ENCODE measurements at places on chromosomes 2 and 18. TPM values are rescaled to one million over a fixed set of nuclear protein-coding genes. Genes with fewer than 3 reads are reported as not detected.

GRCh38 chr2:102369866-102370265 lies 14.3 kb downstream of the IL18R1 start:
- no peak for DNase-seq

UNC80 gene
- not detected for total RNA-seq

- DNase-seq: no peak
These were observed 385.6 kb upstream of the ID2 start for GRCh38 chr2:8296306-8296705.

GRCh38 chr2:72757177-72757775 lies 68.6 kb downstream of the EXOC6B start:
- no peak for DNase-seq

DNA sequence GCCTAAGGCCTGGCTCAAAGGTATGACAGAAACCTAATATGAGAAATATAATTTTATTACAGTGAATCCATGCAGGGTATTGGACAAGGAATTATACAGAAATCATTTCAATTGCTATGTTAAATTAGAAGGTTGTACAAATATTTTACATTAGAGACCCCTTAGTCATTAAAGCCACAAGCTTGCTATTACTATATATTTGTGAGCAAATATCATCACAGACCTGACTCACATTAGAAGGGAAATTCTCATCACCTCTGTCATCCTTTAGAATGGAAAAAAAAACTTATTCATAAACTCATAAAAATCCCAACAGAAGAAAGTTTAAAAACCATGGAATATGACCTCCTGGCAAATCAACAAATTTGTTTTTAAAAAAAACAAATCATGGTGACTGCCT lies 277.9 kb downstream of the DCC start:
- DNase-seq: no peak

DNA sequence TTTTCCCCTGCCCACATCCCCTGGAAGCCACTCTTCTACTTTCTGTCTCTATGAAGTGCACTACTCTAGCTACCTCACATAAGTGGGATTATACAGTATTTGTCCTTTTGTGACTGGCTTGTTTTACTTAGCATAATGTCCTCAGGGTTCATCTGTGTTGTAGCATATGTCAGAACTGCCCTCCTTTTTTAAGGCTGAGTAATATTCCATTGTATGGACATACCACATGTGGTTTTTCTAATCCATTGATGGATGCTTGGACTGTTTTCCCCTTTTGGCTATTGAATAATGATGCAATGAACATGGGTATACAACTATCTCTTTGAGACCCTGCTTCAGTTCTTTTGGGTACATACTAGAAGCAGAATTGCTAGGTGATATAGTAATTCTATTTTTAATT lies 95.9 kb downstream of the PRKCE start:
- no peak for DNase-seq

DNA sequence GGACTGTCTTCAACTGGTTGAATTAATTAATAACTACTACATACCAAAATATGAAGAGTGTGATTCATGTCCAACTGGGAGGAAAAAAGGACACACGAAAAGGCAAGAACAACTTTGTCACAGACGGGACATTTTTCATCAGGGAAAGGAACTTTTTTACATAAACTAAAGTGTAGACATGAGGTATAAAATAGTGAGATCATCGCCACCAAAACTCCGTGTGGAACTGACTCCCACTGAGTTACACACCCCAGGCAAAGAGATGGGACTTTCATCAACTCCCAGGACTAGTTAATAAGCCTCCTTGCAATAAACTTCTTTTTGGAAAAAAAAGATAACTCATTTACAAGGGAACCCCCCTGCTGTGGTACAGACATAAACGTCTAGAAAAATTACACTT lies 12.9 kb upstream of the NMI start:
- DNase-seq: no peak

DNA sequence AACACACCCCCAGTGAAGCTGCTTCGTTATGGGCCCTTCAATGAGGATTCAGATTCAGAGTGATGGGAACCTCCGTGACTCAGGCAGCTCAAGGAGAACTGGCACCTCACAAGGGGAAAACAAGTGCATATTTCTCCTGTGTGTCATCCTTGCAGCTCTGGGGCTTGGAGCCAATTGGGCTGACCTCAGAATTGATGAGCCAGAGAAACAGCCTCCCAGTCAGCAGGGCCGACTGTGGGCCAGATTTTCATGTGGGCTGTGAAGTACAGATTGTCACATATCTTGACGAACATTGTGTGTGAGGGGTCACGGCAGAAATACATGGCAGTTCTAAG lies 189.6 kb upstream of the SP5 start:
- peak; percentile 92 for DNase-seq

TRABD2A gene
- 20.9 TPM for total RNA-seq

DNA sequence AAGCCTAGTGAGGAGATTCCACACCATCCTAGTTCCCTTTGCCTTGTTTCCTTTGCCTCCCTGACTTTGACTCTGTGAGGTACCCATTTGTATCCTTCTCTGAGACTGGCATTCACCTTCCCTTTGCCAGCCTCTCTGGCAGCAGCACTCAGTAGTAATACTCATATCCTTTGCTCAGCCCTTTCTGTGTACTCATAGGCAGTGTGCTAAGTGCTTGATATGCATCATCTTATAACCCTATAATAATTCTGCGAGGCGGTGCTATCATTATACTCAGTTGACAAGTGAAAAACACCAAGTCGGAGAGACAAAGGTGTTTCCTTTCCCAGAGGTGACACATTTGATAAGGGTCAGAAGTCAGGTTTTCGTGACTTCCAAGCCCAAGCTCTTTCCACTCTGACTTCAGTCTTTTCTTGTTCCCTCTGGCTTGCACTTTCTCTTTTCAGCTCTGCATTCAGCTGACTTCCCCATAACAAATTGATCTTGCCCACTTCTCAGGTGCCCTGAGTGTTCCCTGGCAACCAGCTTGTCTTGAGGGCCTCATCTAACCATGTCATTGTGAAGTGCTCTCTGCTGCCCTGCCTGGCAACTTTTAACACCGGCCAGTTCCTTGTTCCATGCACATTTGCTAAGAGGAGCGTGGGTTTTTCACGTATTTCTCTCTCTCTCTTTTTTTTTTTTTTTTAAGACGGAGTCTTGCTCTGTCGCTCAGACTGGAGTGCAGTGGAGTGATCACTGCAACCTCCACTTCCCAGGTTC lies 94.5 kb upstream of the UPP2 start:
- DNase-seq: no peak

DNA sequence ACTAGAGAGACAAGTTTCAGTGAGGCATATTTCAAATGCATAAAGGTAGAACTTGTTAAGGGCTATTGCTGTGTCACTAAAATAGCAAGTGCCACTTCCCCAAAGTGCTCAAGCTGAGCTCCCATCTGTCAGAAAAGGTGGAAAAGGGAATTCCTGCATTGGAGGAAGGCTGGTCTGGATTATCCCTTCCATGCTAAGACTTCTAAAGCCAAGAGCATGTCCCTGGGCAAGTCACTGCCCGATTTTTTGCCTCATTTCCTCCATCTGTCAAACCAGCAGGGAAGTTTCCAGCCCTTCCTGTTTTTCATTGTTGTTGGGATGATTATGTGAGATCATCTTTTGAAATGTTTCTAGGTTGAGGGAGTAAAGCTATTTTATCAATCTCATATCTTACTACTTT lies 175.5 kb downstream of the SETBP1 start:
- DNase-seq: no peak

- peak; percentile 80 for DNase-seq
These were observed 62.5 kb downstream of the LYPD6B start for GRCh38 chr2:149100739-149101699.

GRCh38 chr2:225998116-225998515 lies 598.6 kb downstream of the NYAP2 start:
- DNase-seq: no peak

DNA sequence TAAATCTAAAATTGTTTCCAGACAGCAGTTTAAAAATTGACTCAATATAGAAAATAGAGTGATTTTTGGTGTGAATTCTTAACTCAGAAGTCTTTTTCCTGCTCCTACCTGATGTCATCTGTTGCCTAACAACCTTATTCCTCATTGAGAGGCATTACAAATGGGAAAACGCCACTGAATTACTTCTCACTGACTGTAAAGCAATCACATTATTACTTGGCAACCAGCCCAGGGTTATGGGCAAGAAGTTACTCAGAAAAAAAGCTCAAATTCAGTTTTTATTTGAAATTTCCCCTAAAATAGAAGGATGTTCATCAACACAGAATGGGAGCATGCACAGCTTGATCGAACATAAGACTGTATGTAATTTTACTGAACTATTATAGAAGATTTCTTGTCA lies 201.8 kb upstream of the GULP1 start:
- no peak for DNase-seq

MYO7B gene
- 0.89 TPM for total RNA-seq

DNA sequence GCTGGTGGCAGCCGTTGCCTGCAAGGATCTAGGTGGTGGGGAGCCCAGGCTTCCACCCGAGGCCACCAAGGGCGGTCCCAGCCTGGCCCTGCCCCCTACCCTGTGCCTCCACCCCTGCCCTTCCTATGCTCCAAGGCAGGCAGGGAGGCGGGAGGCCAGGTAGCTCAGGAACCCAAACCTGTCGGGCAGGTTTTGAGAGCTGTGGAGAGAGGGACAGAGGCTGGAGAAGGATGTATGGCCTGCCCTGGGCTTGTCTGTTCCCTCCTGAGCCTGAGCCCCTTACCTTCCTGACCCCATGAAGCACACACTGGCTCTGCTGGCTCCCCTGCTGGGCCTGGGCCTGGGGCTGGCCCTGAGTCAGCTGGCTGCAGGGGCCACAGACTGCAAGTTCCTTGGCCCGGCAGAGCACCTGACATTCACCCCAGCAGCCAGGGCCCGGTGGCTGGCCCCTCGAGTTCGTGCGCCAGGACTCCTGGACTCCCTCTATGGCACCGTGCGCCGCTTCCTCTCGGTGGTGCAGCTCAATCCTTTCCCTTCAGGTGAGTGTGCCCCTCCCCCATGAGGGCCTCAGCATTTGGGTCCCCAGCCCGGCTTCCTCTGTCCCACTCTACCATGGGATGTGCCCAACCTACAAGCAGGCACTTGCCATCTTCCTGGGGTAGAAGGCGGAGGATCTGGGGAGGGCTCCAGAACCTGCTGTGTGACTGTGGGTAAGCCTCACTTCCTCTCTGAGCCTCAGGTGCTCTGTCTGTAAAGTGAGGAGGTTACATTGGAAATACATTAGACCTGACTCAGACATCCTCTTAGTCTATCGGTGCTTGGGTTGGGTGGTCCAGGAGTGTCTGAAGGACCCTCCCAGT lies at the start of gene PROM2:
PROM2 (plus strand) TSS at position 159 of the 860 bp plus-strand sequence; CDS start at position 296, 137 bp downstream.
- no peak for DNase-seq

DNA sequence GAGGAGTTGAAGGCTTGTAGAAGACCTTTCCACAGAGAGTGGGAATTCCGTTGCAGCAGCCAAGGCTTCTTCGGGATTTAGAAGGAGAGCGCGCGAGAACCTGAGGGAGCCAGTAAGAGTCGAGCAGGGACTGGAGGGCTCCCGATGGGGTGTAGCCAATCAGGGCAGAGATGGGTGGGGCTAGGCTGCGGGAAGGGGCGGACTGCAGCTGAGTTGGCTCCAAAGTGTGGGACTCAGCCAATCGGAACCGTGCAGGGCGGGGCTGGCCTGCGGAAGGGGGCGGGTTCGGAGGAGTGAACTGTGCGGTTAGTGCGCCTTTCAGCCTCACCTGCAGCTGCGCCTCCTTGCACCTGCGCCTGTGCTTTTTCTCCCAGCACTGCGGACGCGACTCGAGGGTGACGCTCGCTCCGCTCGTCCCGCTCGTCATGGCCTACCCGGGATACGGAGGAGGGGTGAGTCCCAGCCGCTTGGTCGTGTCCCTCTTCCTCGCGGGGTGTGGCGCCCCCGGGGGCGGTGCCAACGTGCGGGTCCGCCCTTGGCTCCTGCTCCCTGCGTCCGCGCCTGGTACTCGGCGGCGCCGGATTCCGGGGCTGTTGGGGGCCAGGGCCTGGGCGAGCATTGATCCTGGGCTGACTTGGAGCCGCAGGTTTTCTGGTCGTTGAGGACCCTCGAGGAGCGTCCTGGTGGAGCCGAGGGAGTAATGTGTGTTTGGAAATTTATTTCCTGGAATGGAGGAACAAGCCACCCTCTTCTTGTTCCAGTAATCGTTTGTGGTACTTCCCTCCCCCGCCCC lies at the start of gene GCA:
GCA (plus strand) TSS at position 309 of the 793 bp plus-strand sequence; CDS start at position 426, 117 bp downstream.
- peak; percentile 97 for DNase-seq

REG1A gene
- not detected for total RNA-seq

BOLL gene
- not detected for total RNA-seq

DNA sequence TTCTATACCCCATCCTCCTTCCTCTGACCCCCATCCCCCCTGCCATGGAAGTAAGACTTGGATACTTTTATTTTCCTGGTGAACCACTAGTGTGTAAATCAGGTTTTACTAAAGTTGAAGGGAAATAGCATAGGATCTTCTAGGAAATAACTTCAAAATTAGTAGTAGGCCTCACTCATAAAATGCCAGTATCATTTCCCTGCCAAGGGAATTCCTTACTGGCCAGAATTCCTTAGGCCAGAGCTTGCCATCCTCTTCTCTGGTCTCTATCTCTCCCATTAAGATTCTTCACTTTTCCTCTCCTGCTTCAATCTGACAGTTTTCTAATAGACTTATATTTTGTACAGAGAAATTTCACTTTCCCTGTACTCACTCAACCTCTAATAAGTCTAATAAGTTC lies 322.8 kb upstream of the TANK start:
- DNase-seq: peak; percentile 12

GRCh38 chr2:171210864-171211431 lies 50.3 kb upstream of the TLK1 start:
- DNase-seq: no peak

- peak; percentile 2 for DNase-seq
These were observed 32.6 kb upstream of the SLC40A1 start for GRCh38 chr2:189613077-189613636.

- no peak for DNase-seq
These were observed 91.6 kb downstream of the THNSL2 start for GRCh38 chr2:88261725-88262124.

- DNase-seq: no peak
These were observed 1.5 kb downstream of the TEX261 start for GRCh38 chr2:70992945-70993853.

DNA sequence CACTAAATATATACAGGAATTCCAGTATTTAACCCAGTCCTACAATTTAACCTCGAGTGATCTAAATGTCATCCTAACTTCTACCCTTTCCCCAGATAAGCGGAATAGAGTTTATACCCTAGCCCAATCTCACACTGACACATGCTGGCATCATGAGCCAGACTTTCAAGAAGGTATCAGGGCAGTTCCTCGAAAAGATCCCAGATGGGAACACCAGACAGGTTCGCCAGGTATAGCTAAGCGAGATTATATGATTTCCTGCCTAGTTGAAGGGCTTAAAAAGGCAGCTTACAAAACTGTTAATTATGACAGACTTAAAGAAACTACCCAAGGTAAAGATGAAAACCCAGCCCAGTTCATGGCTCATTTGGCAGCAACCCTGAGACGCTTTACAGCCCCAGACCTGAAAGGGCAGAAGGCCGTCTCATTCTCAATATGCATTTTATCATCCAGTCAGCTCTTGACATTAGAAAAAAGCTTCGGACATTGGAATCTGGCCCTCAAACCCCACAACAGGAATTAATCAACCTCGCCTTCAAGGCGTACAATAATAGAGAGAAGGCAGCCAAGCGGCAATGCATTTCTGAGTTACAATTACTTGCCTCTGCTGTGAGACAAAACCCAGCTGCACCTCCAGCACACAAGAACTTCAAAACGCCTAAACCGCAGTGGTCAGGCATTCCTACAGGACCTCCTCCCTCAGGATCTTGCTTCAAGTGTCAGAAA lies 668.2 kb upstream of the PKDCC start:
- DNase-seq: no peak

- no peak for DNase-seq
These were observed 6.0 kb upstream of the CIB4 start for GRCh38 chr2:26646986-26647672.

GRCh38 chr18:58303363-58303762 lies 259.3 kb downstream of the NEDD4L start:
- no peak for DNase-seq

- DNase-seq: peak; percentile 93
These were observed 85.3 kb upstream of the RAB27B start for GRCh38 chr18:54742659-54743604.

MYCN gene
- not detected for total RNA-seq
